ENCODE measurements at places on chromosomes 3 and 15.

- DNase-seq = no peak
Observed at GRCh38 chr3:100516838-100517237, 24.4 kb downstream of the TMEM45A start.

DNA sequence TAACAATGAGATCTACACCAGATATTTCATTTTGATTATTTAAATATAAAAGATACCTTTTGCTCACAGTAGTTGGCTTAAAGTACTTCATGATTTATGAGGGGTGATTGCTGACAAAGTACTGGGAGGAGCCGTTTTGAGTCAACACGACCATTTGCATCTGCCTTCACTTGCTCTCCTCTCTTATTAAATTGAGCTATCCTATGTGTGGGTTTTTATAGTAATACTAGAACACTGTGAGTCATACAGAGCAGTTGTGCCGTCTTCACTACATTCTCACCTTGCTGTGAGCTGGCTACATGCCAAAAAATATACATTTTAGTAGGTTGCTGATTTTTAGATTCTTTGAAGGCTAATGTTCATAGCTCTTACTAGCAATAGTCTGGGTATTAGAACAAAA is 161.2 kb downstream of the ALCAM start:
- DNase-seq = peak; percentile 87

DNA sequence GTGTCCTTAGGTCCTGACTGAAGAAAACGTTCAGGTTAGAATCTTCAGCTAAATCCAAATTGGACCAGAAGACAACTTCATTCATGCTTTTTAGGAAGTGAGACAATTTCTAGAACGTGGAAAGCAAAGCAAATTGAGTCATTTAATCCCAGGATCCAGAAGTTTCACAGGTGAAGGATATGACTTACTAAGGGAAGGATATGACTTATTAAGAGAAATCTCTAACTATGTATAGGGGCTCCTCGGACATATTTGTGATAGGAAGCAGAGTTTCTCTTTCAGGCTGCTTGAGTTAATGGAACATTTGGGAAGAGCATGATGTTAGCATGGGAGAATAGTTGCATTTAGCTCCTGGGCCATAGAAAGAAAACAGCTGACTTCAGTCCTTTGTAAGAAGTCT is 16.1 kb upstream of the PLOD2 start:
- no peak for DNase-seq

GRCh38 chr15:58773024-58773423 is 1.9 kb downstream of the MINDY2 start:
- no peak for DNase-seq

DNA sequence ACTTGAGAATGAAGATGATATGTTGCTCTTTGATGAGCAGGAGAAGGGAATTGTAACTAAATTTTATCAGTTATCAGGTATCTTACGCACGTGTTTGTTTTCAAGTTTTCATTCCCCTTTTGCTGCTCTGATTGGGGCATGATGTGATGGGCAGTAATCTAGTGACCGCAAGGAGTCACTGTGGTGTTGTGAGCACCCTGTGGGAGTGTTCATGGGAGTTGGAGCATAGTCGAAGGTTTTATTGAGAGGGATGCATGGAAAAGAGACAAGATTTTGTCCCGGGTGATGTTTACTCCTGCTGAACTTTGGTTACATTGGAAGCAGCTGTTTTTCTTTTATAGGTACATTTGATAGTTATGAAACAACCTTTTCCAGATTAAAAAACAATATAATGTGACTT is 2.1 kb downstream of the FAN1 start:
- no peak for DNase-seq

DNA sequence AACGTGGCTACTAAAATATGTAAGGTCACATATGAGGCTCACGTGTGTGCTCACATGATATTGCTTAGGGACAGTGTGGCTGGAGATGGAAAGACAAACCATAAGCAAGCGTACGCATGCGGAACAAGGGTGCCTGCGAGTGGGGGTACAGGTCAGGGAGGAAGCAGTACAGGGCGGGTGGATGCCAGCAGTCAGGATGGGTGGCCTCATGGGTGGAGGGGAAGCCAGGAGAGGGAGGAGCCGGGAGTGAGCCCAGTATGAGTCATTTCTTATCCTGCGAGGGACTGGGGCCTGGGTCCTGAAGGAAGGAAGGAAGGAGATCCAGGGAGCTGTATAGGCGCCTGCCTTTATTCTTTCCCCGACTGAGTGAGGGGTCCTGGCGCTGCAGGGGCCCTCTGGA is 42.0 kb upstream of the CGNL1 start:
- DNase-seq = peak; percentile 59

DNA sequence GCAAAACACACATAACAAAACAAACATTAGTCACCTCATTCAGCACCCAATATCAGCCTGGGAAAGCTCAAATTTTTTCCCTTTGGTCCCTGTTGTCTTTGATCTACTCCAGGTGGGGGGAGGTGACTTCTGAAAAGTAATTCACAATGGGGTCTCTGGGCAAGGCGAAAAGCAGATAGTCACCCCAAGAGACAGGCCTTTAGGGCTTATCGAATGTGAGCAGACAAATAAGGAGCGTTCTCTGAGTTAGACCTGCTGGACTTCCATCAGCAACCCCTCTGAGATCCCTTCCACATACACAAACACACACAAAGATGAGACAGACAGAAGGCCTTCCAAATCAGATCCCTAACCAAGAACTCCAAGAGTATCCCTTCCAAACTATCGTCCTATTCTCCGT is 171.0 kb upstream of the SMAD3 start:
- no peak for DNase-seq

DNA sequence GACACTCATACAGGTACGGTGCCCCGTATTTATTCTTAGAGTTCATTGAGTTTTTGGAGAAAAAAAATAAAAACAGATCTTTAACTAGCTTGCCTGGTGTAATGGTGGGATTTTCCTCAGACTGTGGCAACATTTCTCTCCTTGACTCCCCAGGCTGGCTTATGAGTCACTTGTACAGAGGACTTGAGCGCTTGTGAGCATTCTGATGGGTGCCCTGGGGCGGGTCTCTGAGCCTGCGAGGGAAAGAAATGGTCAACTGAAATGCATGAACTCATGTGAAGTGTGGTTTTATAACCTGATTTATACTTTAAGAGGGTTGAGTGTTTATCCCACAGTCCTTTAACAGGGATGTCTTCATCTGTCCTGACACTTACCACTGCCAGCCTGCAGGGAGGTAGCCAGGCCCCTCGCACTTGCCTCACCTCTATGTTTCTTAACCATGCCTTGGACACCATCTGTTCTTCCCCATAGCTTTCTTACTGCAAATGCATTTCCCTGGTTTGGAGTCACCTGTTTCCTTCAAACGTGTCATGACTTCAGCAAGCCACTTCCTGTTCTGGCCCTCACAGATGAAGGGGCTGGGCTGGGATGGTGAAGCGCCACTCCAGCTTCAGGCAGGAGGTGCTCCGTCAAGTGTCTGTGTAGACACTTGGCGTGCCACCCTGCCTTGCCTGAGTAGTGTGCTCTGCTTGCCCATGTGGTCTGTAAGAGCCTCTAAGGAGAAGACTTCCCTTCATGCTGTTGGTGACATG is 118.7 kb downstream of the PDE8A start:
- no peak for DNase-seq

DNA sequence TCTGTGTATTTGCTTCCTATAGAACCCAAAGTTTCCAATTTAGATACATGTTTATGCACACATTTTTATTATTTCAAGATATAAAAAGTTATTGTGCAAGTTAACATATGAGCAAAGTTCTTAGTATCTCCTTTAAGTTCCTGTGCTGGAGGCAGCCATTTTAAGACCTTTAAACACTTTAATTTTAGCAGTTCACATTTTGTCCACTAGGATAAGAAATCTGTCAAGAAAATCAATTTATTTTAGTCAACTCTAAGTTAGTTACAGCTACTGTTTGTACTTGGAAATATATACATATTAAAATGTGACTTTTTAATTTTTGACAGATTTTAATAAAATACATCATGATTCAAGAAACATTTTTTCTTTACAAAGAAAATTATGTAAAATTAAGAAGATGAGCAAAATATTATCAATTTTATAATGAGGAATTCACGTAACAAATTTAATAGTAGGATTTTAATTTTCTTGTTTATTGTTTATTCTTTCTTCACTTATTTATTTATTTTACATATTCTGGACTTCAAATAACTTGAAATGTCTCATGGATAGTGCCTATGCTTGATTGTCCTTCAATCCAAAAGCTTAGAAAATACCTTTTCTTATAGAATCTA is 402.6 kb upstream of the GBE1 start:
- DNase-seq = no peak

GRCh38 chr3:39751286-39751685 is 58.1 kb upstream of the MYRIP start:
- no peak for DNase-seq

DNA sequence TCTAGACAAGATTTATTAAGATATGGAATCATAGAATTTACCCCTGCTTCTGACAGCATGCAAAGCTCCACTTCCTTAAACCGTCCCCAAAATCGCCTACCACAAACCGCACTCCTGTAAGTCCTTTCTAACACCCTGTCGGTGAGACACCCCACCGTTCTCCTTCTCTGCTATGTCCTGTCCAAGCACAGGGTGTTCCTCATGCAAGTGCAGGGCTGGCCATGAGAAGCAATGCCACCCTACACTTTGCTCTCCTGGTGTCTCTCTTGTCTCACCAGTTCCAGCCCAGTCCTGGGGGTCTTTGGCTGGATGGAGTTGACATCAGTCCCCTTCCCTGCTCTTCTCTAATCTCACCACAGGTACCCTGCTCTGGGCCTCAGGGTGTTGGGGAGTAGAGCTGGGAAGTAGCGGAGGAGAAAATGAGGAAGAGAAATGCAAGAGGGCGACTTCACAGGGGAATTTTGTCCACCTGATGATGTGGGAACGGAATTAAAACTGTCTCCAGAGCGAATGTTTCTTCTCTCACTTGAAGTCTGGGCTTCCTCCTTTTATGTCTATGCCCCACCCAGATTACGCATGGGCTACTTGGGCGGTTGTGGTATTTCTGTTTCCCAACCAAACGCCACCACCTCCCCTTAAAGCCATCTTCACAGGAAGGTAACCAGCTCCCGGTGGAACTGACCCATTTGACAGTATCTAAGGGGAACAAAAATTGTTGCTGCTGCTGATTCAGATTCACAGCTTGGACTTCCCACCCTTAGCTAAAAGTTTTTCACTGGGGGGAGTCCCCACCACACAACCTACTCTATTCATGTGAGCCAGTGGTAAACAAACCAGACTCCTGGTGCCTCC is 49.9 kb downstream of the CASR start:
- no peak for DNase-seq

GRCh38 chr3:194277786-194278130 is 73.4 kb downstream of the CPN2 start:
- DNase-seq = no peak

Data from RWPE1 (cell line).